Retinal pigment epithelial cell (primary cell): ENCODE measurements at places on chromosomes 7 and 10.

DNA sequence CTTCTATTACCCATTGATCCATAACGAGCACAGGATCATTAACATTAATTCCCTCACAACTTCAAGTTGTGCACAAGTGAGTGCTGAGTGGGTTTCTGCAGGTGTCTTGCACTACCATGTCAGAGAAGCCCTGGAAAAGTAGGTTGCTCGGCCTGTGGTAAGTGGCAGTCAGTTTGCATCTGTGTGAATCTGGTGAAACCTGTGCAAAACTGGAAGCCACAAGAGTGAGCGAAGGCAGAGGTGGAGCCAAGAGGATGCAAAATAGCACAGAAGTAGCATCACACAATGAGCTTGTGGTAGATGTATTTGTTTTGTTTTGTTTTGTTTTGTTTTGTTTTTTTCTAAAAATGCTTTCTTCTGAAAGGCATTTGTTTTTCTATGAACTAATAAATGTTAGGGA, 181.5 kb downstream of the THSD7A start:
- no peak for DNase-seq

DNA sequence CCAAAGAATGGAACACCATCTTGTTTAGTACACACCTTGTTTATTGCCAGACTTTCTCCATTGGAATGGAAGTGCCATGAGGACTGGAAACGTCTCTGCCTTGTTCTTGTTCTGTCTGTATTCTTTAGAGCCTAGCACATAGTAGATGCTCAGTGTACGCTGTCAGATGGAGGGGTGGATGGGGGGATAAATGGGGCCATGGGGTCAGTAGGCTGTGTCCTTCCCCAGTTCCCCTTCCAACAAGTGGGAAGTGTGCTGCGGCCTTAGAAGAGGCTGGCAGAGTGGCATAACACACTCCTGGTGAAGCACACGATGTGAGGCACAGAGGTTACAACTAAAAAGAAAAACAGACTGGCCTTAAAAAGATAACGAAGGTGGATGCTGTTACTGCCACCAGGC, 61.9 kb downstream of the TMEM209 start:
- no peak for DNase-seq

GRCh38 chr7:8044761-8045430, 76.3 kb downstream of the GLCCI1 start:
- no peak for DNase-seq

GRCh38 chr10:23505797-23506465, 67.1 kb downstream of the OTUD1 start:
- no peak for DNase-seq

GRCh38 chr7:77760809-77761453, 37.3 kb downstream of the TMEM60 start:
- DNase-seq = no peak

DNA sequence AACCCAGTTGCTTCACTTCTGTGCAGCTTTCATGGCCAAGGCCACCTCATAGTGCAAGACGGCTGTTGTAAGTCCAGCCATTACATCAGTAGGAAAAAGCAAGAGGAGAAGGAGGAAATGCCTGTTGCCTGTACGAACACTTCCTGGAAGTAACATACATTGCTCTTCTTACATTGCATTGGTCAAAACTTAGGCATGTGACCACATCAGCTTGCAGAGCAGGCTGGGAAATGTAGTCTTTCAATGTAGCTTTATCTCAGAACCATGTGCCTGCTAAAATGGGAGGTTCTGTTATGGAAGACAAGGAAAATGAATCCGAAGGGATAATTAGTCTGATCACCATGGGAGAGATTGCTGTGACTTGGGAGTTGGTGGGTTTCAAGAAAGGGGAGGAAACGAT, 4.3 kb downstream of the SLC29A3 start:
- no peak for DNase-seq

- DNase-seq = no peak
These were observed 55.8 kb downstream of the TACC2 start for GRCh38 chr10:122044713-122045112.

DNA sequence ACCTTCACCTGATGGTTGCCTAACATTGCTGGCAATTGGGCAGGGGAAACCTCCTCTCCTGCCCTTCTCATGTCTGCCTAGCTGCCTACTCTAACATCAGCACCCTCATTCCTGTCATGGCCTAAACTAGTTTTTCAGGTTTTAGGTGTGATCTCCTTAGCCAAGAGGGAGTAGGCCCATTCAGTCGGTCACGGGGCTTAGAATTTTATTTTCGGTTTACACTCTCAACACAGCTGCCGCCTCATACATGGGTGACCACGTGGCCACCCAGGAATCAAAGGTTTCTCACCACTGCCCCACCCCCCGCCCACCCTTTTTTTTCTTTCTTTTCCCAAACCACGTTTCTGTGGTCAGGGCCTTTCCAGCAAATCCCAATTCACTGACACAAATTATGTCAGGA, 97.2 kb downstream of the RALA start:
- DNase-seq = no peak

- no peak for DNase-seq
These were observed 74.2 kb upstream of the ZPBP start for GRCh38 chr7:50166997-50167965.

GRCh38 chr10:43202657-43203447, 64.0 kb downstream of the RASGEF1A start:
- DNase-seq = no peak
